ENCODE measurements at places on chromosomes 4 and X.

GRCh38 chr4:10981576-10981975 lies 297.0 kb upstream of the CLNK start:
- DNase-seq: no peak

DNA sequence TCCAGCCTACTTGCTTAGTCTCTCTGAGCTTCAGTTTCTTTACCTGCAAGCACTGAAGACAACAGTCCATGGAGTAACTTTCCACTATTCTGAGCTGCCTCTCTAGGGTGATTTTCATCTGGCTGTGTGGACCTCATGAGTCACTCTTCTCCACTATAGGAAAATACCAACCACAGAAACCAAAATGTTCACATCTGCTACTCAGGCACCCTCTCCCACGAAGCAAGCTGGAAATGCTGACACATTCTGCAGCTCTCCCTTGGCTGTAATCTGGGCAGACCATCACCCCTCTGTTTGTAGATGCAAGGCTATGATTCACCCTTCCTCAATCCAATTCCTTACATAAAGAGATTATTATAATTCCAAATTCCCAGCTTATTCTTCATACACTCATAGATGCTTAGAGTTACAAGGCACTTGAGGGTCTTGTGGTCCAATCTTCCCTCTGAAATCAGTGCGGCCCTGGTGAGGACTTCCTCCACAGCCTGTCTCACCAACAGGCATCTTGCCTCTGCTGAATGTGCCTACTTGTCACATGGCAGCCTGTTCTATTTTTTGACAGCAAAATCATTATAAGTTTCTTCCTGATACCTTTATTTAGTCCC lies 97.0 kb upstream of the LNX1 start:
- no peak for DNase-seq

DNA sequence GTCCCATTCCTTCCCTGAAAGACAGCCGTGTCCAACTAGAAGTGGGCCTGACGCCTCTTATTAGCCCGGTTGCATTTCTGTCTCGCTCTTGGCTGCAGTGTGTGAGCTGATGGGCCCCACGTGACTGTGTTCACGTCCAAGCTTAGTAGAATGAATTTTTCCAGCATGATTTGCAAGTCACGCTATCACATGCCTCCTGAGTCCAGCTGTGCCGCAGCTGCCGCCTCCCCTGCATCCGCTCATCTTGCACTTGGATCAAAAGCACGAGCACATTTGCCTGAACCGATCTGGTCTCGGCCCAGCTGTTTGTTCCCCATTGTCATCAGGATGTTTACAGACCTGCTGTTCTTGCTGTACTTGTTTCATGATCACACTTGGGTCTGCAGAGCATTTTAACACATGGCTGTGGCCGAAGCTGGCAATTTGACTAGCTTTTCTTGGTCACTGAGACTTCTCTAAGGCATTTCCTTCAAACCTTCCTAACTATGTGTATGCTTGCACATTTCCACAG lies 126.5 kb downstream of the KIT start:
- no peak for DNase-seq

DNA sequence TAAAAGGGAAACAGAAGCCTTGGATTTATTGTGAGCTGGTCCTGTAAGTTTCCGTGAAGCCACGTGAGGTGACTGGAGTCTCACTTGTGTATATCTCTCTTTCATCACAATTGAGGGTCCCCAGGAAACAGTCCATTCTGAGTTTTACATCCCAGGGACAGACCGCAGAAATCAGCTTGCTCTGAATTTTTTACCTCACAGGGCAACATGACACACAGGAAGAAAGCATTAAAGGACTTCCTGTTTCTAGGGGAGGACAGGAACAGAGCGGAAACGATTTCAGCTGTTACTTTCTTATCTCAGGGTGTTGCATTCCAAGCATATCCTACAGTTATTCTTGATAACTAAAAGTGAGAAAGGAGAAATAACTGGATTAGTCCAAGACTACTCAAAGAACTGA lies 553.5 kb downstream of the TRAM1L1 start:
- DNase-seq: no peak

GRCh38 chrX:136829413-136829812 lies 48.7 kb upstream of the ARHGEF6 start:
- DNase-seq: no peak

DNA sequence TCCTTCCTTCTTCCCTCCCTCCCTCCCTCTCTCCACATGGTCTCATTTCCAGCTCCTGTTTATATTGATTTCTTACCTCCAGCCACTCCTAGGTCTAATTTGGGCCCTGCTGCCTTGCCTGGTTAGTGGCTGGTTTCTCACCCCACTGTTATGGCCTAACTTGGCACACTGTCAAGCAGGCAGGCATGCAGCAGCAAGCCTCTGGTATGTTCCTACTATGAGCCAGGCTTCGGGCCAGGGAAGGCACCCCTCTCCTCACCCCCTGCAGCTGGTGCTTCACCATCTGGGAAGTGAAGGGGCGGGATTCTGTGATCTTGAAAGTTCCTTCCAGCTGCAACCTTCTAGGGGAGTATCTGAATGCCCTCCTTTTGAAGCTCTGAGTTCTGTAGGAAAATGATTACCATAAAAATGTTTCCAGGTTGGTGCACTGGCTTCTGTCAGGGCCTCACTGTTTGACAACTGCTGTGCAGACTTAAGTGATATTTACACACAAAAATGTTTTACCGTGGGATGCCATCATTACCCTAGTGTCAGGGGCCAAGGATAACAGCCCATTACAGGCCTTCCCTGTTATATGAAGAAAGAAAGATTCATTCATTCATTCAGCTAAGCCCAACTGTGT lies 10.1 kb upstream of the VMA21 start:
- no peak for DNase-seq

GRCh38 chr4:127219232-127219631 lies 413.5 kb upstream of the INTU start:
- DNase-seq: no peak

DNA sequence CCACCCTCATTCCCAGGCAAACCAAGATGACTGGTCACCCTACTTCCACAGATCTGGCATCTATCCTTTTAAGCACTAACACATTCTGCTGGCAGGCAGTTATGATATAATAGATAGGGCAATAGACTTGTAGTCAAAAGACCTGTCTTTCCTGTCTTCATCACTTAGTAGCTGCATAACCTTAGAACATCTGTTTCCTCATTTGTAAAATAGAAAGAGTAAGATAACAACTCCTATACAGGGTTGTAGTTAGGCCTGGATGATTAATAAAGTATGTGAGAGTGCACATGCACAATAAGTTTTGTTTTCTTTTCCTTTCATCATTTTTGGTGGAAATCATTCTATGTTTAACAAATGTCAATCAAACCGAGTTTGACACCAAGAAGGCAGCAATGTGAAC lies 72.1 kb downstream of the GPR82 start:
- DNase-seq: no peak

DNA sequence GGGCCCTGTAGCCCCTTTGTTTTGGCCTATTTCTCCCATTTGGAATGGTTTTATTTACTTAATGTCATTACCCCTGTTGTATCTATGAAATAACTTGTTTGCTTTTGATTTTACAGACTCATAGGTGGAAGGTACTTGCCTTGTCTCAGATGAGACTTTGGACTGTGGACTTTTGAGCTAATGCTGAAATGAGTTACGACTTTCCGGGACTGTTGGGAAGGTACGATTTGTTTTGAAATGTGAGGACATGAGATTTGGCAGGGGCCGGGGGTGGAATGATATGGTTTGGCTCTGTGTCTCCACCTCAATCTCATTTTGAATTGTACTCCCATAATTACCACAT lies 39.4 kb downstream of the NLRP2B start:
- DNase-seq: no peak
